ENCODE measurements at places on chromosomes 3 and 15.
A peak's percentile ranks its signal among the peaks of the same experiment; 100 is the strongest.

GRCh38 chr3:169153656-169154055 lies 509.9 kb downstream of the MECOM start:
- DNase-seq = peak; percentile 25

GRCh38 chr3:110929816-110930215 lies 141.8 kb upstream of the NECTIN3 start:
- no peak for DNase-seq

DNA sequence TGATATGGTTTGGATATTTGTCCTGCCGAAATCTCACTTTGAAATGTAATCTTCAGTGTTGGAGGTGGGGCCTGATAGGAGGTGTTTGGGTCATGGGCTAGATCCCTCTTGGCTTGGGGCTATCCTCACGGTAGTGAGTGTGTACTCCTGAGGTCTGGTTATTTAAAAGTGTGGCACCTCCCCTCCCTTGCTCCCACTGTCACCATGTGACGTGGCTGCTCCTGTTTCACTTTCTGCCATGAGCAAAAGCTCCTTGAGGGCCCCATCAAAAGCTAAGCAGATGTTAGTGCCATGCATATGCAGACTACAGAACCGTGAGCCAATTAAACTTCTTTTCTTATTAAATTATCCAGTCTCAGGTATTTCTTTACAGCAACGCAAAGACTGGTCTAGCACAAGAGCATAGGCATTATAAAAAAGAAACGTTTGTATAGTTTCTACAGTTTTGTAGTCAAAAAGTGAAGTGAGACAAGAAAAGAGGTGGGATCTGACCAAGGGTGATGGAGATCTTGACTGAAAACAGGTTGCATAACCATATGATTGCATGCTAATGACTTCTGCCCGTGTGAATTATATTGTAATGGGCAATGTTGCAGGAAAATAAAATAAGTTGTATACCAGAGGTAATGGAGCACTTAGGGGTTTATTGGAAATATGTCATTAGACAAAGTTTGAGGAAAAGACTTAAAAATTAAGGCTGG lies 28.5 kb upstream of the CLASP2 start:
- DNase-seq = peak; percentile 31

DNA sequence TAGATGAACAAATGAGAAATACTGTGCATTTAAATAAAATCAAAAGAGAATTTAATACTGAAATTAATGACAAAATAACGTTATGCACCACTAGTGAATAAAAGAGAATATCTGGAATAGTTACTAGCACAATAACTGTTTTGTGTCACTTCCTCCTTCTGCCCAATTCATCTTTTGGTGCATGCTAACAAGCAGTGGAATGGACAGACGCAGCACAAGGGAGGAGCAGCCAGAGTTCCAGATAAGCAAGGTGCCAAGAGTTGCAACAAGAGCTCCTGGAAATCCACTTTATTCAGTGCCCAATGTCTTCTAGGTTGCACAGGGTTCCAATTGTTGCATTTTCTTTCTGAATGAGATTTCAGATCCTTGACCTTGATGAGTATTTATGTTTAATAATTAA lies 66.5 kb upstream of the PLXND1 start:
- no peak for DNase-seq

DNA sequence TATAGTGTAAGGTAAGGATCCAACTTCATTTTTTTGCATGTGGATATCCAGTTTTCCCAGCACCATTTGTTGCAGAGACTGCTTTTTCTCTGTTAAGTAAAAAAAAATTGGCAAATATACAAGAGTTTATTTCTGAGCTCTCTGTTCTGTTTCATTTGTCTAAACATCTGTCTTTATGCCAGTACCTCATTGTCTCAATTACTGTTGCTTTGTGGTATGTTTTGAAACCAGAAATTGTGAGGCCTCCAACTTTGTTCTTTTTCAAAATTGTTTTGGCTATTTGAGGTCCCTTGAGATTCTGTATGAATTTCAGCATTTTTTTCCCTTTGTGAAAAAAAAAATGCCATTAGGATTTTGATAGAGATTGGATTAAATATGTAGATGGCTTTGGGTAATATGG lies 150.5 kb downstream of the MINAR1 start:
- no peak for DNase-seq

GRCh38 chr3:33915796-33916546 lies 117.5 kb downstream of the PDCD6IP start:
- peak; percentile 24 for DNase-seq

DNA sequence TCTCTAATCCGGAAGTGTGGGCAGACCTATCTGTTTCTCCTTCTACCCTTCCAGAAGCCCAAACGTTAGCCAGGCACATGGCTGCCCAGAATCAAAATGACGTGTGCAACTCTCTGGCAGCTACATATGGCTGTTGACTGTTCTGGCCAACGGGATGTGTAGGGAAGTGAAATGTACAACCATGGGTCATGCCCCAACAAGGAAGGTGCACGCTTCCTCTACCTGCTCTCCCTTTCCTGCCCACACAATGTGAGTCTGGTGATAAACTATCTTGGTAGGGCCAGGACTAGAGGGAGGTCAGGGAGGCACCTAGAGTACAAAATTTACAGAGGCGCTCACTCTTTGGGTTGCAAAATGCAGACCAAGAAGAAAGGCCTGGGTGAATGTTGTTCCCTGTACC lies 495.9 kb upstream of the PROK2 start:
- no peak for DNase-seq

GRCh38 chr15:51776952-51777569 lies 25.7 kb downstream of the TMOD2 start:
- peak; percentile 84 for DNase-seq
